Activated CD4-positive, alpha-beta memory T cell treated with anti-CD3 and anti-CD28 coated beads, Interleukin-2, amount 10 ng/mL, durations not matched to agents 7 days and 5 days (primary cell): ENCODE measurements at places on chromosomes 6 and 20. TPM values are rescaled to one million over a fixed set of nuclear protein-coding genes. Genes with fewer than 3 reads are reported as not detected.

- no peak overlapping the region for H3K27ac ChIP-seq
- no peaks in the 10 kb centered on the region for H3K36me3 ChIP-seq
- H3K4me1 ChIP-seq, result peaks cover 6% of the 10 kb centered on the region
Observed at GRCh38 chr6:1629316-1629715, 19.6 kb downstream of the FOXC1 start.

DNA sequence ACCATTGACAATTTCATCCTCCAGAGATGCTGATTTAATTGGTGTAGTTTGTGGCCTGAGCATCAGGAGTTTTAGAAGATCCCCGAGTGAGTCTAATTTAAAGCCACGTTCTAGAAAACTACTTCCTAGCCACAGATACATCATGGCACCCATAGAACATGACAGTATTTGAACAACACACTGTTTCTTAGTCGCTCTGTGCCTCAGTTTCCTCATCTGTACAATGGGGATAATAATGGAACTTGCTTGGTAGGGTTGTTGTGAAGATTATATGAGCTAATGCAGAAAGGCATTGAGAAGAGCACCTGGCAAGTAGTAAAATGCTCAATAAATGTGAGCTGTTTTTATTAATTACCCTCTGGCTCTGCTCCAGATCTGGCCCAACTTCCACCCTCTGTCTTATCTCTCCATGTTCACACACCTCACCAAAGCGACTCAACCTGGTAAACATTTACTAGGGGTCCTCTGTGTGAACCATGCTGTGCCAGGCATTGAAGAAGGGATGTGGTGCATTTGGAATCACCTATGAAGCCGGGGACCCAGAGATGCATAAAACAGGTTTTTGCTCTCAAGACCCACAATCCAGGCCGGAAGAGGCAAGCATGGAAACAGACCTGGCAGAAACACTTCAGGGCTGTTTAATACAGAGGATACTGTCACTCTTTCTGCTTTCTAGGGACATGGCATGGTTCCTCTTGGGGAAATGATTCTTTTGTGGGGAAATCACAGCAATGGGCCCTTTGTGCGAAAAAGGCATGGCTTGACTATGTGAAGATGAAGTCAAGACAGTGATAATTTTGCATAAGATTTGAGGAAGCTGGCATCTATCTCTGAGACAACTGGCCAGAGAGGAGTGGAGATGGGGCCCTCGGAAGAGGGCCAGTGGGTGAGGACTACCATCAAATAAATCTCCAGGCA lies 16.2 kb upstream of the MRPS18A start:
- H3K27me3 ChIP-seq, result peaks cover 47% of the 10 kb centered on the region
- no peaks in the 10 kb centered on the region for H3K36me3 ChIP-seq
- no peak for DNase-seq

GRCh38 chr20:61976644-61977418 lies 88.8 kb downstream of the TAF4 start:
- H3K4me3 ChIP-seq, result no peak overlapping the region
- DNase-seq, result no peak
- peaks cover 8% of the 10 kb centered on the region for H3K4me1 ChIP-seq
- H3K27ac ChIP-seq, result no peak overlapping the region
- no peaks in the 10 kb centered on the region for H3K27me3 ChIP-seq

DNA sequence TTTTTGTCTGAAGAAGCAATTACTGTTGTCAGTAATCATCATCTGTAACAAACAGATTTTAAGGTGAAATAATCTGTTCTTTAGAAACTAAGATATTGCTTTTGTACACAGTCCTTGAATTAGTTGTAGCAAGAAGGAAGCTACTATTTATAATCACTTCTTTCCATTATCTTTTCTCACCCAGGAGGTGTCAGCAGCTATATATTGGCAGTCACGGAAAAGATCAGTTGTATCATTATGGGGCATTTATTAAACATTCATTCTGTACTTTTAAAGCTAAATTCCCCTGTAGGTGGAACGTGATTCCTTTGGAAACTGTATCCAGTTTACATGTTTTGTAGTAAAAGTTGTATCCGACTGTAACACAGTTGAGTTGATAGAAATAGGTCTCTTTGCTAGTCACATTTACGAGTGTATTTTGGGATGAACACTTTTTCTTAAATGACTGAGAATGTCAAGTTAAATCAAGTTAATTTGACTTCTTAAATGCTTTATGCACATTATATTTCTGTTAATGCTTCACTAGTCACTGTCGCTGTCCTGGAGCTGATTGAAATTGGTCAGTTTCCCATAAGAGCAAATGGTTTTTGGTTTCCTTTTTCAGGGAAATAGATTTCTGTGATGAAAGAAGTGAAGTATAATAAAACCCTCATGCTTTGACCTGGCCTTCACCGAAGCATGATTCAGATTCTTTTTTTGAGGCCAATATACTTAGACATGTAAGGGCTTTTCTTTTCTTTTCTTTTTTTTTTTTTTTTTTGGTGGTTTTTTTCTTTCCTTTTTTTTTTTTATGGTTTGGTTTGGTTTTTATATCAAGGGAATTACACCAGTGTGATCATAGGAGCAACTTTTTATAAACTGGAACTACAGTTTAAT lies 5.1 kb downstream of the QKI start:
- no peaks in the 10 kb centered on the region for H3K36me3 ChIP-seq
- H3K4me3 ChIP-seq, result no peak overlapping the region
- no peaks in the 10 kb centered on the region for H3K27me3 ChIP-seq

CTAGE9 gene
- not detected for total RNA-seq

PCSK2 gene
- total RNA-seq, result not detected
